ENCODE measurements at places on chromosomes 4 and X. TPM values are rescaled to one million over a fixed set of nuclear protein-coding genes. Genes with fewer than 3 reads are reported as not detected.

DNA sequence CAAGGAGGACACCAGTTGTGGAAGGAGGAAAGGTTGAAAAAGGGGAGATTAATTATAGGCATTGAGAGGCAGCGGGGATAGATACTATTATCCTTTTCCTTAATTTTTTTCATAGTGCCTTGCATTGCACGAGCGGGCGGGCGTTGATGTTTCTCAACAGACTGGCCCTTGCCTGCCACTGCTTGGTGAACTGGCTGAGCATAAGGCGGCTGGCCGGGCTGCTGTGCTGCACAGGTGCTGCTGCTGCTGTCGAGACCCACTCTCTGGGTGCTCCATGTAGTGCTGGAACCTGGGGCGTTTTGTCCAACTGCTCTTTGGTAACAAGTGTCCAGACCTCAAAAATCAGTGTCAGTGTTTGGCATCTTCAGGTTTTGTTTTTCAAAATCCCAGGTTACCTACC is 83.3 kb upstream of the PAQR3 start:
- no peak overlapping the region for H3K27ac ChIP-seq
- H3K27me3 ChIP-seq, result no peaks in the 10 kb centered on the region
- H3K4me1 ChIP-seq, result no peaks in the 10 kb centered on the region
- DNase-seq, result peak; percentile 72

RS1 gene
- not detected for total RNA-seq

GRCh38 chr4:54439831-54440243 is 210.7 kb downstream of the PDGFRA start:
- no peak overlapping the region for H3K27ac ChIP-seq
- no peak for DNase-seq
- H3K27me3 ChIP-seq, result no peaks in the 10 kb centered on the region
- H3K4me1 ChIP-seq, result no peaks in the 10 kb centered on the region
- H3K36me3 ChIP-seq, result no peaks in the 10 kb centered on the region

DNA sequence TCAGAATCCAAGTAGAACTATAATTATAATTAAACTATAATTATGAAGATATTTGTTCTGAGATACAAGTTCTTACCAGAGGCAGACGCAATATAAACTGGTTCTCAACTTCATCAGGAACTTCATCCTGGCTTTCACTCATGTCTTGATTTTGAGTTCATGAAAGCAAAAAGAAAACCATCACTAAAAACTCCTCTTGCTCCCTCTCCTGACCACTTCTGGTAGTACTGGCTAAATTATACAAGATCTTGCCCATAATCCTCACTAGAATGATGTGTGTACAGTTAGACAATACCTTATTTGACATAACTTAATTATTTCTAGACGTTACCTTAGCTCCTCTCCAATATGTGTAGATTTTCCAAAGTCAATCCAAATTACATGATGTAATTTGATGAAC is 3.7 kb downstream of the TAF7L start:
- H3K27ac ChIP-seq, result no peak overlapping the region
- no peak for DNase-seq

F8 gene
- 24.2 TPM for total RNA-seq

GRCh38 chr4:124483048-124483906 is 229.3 kb downstream of the ANKRD50 start:
- H3K4me1 ChIP-seq, result no peaks in the 10 kb centered on the region
- no peak overlapping the region for H3K4me3 ChIP-seq
- no peaks in the 10 kb centered on the region for H3K27me3 ChIP-seq
- peaks cover 1% of the 10 kb centered on the region for H3K36me3 ChIP-seq
- DNase-seq, result no peak
- H3K27ac ChIP-seq, result no peak overlapping the region

DNA sequence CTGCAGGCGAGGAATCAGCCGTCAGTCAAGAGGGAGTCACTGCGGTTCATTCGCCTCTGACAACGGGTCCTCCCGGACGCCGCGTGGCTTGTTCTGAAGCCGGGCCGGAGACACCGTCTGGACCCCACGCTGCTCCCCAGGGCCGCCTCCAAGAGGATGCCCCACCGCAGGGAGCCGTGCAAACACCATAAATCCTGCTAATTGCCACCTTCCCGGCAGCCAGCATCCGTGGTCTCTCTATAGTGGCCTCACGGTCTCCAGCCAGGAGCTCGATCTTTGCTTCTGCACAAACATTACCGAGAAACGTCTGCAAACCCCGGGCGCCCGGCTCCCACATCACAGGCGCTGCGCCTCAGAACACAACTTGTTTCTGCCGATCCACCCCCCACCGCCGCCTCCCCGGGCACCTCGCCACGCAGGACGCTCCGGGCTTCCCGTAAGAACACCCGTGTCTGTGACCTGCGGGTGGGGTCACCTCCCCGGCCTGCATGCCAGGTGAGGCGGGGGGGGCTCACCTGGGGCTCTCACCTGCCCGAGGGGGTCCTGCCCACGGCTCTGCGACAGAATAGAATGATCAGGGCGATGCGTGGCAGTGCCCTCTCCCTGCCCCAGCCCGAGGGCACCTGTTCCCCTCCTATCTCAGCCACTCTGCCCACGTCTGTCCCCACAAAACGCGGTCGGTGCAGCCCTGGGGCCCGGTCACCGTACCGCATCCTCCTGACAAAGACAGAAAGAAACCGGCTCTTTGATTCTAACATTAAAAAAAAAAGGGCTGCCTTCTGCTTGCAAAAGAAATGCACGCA is 32.4 kb upstream of the PPP2R3B start:
- no peaks in the 10 kb centered on the region for H3K4me1 ChIP-seq
- H3K4me3 ChIP-seq, result no peak overlapping the region
- H3K36me3 ChIP-seq, result no peaks in the 10 kb centered on the region
- DNase-seq, result no peak
- no peak overlapping the region for H3K27ac ChIP-seq
- no peaks in the 10 kb centered on the region for H3K27me3 ChIP-seq

DNA sequence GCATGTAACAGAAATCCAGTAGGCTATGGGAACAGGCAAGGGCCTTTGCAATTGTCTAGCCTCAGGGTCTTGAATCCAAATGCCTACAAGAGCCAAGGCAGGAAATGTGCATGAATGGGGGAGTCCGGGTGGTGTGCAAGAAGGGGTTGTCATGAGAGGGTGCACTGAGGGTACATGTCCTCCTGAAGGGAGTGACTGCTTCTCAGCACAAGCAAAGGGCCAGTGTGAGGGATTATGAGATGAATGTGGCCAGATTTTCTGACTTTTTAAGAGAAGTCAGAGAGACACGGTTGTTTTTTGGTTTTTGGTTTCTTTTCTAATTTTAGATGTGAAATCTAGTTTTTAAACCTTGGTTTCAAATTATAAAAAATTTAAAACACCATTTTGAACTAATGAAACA is 76.5 kb upstream of the LSM6 start:
- no peaks in the 10 kb centered on the region for H3K27me3 ChIP-seq
- no peak for DNase-seq
- H3K36me3 ChIP-seq, result no peaks in the 10 kb centered on the region
- H3K4me3 ChIP-seq, result no peak overlapping the region
- peaks cover 2% of the 10 kb centered on the region for H3K4me1 ChIP-seq
- H3K27ac ChIP-seq, result no peak overlapping the region

ARX gene
- not detected for total RNA-seq

- H3K36me3 ChIP-seq, result no peaks in the 10 kb centered on the region
- no peak overlapping the region for H3K4me3 ChIP-seq
- H3K27me3 ChIP-seq, result no peaks in the 10 kb centered on the region
- DNase-seq, result no peak
- no peak overlapping the region for H3K27ac ChIP-seq
- no peaks in the 10 kb centered on the region for H3K4me1 ChIP-seq
These were observed 92.8 kb downstream of the AMMECR1 start for GRCh38 chrX:110224926-110225617.

- no peaks in the 10 kb centered on the region for H3K36me3 ChIP-seq
- no peak overlapping the region for H3K27ac ChIP-seq
- no peak for DNase-seq
- no peaks in the 10 kb centered on the region for H3K4me1 ChIP-seq
These were observed 567.3 kb downstream of the PDHA2 start for GRCh38 chr4:96407225-96407624.

DNA sequence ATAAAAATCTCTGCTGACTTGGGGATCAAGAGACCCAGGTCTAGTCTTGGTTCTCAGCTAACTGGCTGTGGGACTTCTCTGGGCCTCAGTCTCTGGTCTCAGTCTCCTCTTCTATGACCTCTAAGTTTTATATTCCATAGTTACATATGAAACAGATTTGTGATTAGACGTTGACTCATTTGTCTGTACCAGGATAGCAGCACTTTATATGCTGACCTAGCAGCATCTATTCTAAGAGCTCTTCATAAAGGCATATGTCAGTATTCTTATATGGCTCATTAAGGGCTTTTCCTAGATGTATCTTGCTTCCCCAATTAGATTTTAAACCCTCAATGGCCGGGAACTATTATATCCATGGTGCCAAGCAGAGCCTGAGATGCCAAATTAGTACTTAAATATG is 12.7 kb downstream of the GRPR start:
- H3K36me3 ChIP-seq, result no peaks in the 10 kb centered on the region
- no peak overlapping the region for H3K4me3 ChIP-seq
- H3K27me3 ChIP-seq, result no peaks in the 10 kb centered on the region
- H3K27ac ChIP-seq, result no peak overlapping the region
- no peaks in the 10 kb centered on the region for H3K4me1 ChIP-seq

- no peak overlapping the region for H3K27ac ChIP-seq
- H3K4me3 ChIP-seq, result peak overlapping the region; percentile 63
- no peaks in the 10 kb centered on the region for H3K4me1 ChIP-seq
These were observed 204.6 kb downstream of the TENM3 start for GRCh38 chr4:182447767-182448280.

DNA sequence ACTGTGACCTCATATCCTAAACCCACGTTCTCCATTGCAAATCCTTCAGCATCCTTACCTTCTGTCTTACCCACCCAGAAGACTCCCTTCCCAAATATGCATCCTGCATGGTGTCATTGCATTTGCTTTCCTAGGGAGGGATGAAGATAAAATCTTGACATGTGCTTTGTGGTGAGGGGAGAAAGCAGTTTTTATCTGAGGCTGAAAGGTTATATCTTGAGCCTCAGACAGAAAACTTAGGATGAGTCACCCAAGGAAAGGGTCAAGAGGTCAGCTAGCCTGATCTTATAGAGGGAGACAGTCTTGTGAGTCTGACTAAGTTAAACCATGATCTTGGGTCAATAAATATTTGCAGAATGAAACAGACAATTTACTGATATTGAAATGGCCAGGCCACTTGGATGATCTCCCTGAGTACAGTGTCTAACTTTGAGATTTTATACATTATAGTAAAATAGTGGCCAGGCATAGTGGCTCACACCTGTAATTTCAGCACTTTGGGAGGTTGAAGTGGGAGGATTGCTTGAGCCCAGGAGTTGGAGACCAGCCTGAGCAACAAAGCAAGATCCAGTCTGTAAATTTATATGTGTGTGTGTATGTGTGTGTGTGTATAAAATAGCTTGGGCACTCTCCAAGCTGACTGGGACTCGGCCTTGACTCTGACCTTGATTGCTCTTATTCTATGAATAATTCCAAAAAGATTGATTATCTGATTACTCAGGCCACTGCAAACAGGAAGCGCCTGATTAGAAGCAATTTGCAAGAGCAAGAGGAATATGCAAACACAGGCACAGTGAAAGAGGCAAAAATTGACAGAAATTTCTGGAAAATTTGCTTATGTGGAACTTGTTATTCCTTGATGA is 15.4 kb upstream of the FAM9C start:
- H3K36me3 ChIP-seq, result no peaks in the 10 kb centered on the region
- H3K4me3 ChIP-seq, result no peak overlapping the region
- no peak for DNase-seq
- H3K27ac ChIP-seq, result no peak overlapping the region

- peaks cover 1% of the 10 kb centered on the region for H3K27me3 ChIP-seq
- no peak overlapping the region for H3K27ac ChIP-seq
- H3K4me1 ChIP-seq, result no peaks in the 10 kb centered on the region
- no peaks in the 10 kb centered on the region for H3K36me3 ChIP-seq
- no peak overlapping the region for H3K4me3 ChIP-seq
These were observed 103.8 kb downstream of the USP46 start for GRCh38 chr4:52555356-52555716.

- no peak overlapping the region for H3K4me3 ChIP-seq
- DNase-seq, result no peak
- no peak overlapping the region for H3K27ac ChIP-seq
These were observed 30.4 kb upstream of the PPARGC1A start for GRCh38 chr4:23920296-23920695.

DNA sequence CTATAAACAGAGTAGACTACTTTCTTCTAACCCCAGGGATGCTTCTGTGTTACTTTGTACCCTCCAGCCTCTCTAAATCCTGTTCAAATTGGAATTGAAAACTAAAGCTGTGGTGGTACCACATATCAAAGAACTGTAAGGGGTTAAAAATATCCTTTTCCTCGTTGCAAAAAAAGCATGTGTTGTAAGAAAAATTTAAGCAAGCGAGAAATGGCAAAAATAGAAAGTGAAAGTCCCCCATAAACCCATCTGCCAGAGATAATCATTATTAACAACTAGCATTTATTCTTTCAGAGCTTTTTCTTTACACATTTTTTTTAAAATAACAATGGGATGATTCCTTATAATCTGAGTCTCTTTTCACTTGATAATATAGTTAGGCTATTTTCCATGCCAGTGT is 40.6 kb downstream of the TMEM164 start:
- H3K27me3 ChIP-seq, result no peaks in the 10 kb centered on the region
- no peak overlapping the region for H3K4me3 ChIP-seq
- no peaks in the 10 kb centered on the region for H3K4me1 ChIP-seq
- no peak for DNase-seq

GRCh38 chr4:82780752-82781231 is 17.8 kb downstream of the SCD5 start:
- H3K4me3 ChIP-seq, result no peak overlapping the region
- no peaks in the 10 kb centered on the region for H3K27me3 ChIP-seq
- no peaks in the 10 kb centered on the region for H3K36me3 ChIP-seq

- no peak for DNase-seq
- no peaks in the 10 kb centered on the region for H3K27me3 ChIP-seq
- H3K4me1 ChIP-seq, result no peaks in the 10 kb centered on the region
- H3K27ac ChIP-seq, result no peak overlapping the region
These were observed 6.3 kb upstream of the TRPC5OS start for GRCh38 chrX:111869639-111870034.

DNA sequence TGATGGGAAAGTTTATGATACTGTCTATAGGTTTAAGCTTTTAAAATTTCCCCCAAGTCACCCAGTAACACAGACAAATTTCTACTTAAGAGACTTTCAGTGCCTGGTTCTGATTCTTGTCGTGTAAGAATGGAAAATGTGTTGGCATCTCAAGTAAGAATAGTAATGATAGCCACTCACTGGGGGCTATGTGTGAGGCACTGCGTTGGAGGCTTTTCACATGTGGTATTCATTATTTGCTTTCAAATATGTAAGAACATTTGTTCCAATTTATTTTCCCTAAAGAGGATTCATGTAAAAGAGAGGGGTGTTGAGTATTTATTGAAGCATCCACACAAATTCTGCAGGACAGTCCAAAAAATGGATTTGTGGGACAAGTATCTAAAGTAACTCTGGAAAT is 143.6 kb downstream of the FNIP2 start:
- H3K4me1 ChIP-seq, result peaks cover 4% of the 10 kb centered on the region
- DNase-seq, result no peak
- no peak overlapping the region for H3K27ac ChIP-seq
- H3K27me3 ChIP-seq, result no peaks in the 10 kb centered on the region
- H3K36me3 ChIP-seq, result no peaks in the 10 kb centered on the region
- H3K4me3 ChIP-seq, result no peak overlapping the region

Data from aorta (tissue), 5 donors.